ENCODE measurements at places on chromosomes 16 and 17. TPM values are rescaled to one million over a fixed set of nuclear protein-coding genes. Genes with fewer than 3 reads are reported as not detected.

DNA sequence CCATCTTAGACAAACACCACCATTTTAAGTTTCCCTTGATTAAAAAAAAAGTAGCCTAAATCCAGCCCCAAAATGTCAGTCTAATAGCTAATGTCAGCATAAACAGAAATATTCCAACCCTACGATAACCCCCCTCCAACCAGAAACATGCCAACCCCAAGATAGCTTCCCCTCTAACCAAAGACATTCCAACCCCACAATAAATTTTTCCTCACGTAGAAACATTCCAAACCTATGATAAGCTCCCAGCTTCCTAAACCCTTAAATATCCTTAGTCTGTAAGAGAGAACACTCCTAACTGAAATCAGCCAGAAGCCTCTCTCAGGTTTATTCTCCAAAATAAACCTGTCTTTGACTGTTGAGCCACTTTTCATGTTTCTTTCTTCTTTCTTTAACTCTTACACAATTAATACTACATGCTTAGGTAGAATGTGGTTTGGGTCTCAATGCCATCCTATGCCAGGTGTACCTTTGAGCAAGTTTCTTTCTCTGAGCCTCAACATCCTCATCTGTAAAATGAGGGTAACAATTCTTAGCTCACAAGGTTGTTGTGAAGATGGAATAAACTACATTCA is 10.5 kb upstream of the KRT38 start:
- DNase-seq = peak; percentile 18
- H3K27ac ChIP-seq = peak overlapping the region; percentile 0
- H3K36me3 ChIP-seq = no peaks in the 10 kb centered on the region
- H3K27me3 ChIP-seq = no peaks in the 10 kb centered on the region

GRCh38 chr16:23595246-23595950 is 718 bp downstream of the NDUFAB1 start:
- H3K27ac ChIP-seq = peak overlapping the region; percentile 67
- no peaks in the 10 kb centered on the region for H3K27me3 ChIP-seq
- H3K36me3 ChIP-seq = peaks cover 33% of the 10 kb centered on the region
- DNase-seq = peak; percentile 67
- H3K4me1 ChIP-seq = peaks cover 8% of the 10 kb centered on the region

DNA sequence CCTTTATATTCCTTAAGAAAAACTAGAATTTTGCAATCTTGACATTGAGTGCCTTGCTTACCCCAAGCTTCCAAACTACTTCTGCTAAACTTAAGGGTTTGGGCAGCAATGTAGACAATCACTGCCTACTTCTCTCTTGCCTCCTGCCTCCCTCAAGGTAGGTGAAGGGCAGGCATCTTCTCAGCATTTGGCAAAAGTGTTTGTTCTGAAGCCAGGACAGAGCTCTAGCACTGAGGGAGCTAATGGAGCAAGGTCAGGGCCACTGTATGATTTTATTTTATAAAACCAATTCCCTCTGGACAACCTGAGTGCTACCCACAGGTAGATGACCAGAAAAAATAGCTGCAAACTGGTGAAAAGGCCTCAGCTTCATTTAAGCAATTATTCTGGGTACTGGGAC is 111.8 kb downstream of the IRX3 start:
- H3K4me3 ChIP-seq = no peak overlapping the region
- H3K36me3 ChIP-seq = no peaks in the 10 kb centered on the region
- peaks cover 12% of the 10 kb centered on the region for H3K4me1 ChIP-seq
- H3K27ac ChIP-seq = no peak overlapping the region

- H3K4me1 ChIP-seq = peaks cover 39% of the 10 kb centered on the region
- no peak overlapping the region for H3K4me3 ChIP-seq
- no peaks in the 10 kb centered on the region for H3K27me3 ChIP-seq
These were observed 24.1 kb downstream of the SERPINF1 start for GRCh38 chr17:1785930-1786329.

GRCh38 chr16:5549802-5550201 is 452.2 kb upstream of the EEF2KMT start:
- H3K27me3 ChIP-seq = no peaks in the 10 kb centered on the region
- no peaks in the 10 kb centered on the region for H3K4me1 ChIP-seq
- no peak overlapping the region for H3K27ac ChIP-seq
- no peak overlapping the region for H3K4me3 ChIP-seq

DNA sequence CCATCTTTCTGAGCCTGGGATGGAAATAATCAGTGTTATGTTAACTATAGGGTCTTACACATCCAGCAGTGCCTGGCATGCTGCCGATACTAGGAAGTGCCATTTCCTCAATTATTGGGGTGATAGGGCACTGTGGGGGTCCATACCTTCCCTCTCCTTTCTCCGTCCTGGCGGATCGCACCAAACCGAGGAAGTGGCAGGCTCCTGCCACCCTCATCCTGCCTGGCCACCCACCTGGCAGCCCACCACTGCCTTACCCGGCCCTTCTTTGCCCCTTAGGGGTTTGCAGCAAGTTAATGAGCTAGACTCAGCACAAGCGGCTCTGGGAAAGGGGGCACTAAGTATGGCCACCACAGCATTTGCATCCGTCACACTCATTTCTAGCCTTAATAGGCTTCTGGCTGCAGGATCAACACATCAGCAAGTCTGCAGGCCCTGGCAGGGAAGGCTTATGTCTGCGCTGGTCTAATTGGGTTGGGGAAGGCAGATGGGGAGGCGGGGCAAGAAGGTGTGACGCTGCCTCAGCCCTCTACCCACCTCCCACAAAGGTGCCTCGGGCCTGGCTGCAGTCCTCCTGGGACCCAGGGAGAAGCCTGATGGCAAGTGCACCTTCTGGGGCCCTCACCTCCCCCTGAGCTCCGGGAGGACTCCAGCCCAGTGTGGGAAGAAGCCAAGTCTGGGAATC is 28.6 kb downstream of the DCAKD start:
- H3K27ac ChIP-seq = no peak overlapping the region
- peaks cover 5% of the 10 kb centered on the region for H3K36me3 ChIP-seq
- peaks cover 16% of the 10 kb centered on the region for H3K4me1 ChIP-seq
- DNase-seq = peak; percentile 66
- H3K27me3 ChIP-seq = peaks cover 4% of the 10 kb centered on the region
- H3K4me3 ChIP-seq = no peak overlapping the region

GRCh38 chr16:89507834-89508590 is at the start of gene SPG7:
Gene SPG7, plus strand, starts transcription at chr16:89508403. Its CDS starts 15 bp downstream, at chr16:89508418.
- peak within 1 kb of the TSS; percentile 75 for H3K27ac ChIP-seq
- H3K4me1 ChIP-seq = peaks cover 32% of the 10 kb centered on the region
- H3K36me3 ChIP-seq = peaks cover 22% of the 10 kb centered on the region
- peak within 1 kb of the TSS; percentile 77 for H3K4me3 ChIP-seq
- H3K27me3 ChIP-seq = no peaks in the 10 kb centered on the region

DNA sequence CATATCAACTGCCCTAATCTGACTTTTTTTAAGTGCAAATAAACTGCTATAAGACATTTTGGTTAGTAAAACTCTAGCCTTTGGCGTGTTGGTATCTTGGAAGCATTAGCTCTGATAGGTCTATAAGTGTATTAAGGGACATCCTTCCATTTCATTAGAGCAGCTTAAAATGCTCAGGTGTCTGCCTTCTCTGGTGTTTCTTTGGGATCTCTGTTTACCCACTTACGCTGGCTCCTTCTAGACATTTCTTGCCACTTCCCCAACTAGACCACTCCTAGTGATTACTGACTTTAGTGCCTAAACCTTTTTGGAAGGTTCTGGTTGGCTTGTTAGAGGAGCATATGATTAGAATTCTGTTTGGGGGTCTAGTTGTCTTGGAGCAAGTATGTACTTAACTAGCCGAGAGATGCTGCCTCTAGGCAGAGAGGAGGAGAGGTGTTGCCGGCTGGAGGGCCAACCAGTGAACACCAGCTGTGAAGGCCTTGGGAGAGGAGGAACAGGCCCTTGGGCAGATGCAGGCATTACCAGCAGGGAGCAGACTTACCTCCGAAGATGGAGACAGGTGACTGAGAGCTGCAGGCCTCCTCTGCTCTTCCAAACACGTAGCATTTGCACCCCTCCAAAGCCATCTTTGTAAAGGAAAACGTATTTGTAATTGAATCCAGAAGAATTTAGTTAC is 15.2 kb upstream of the CLEC18C start:
- no peak overlapping the region for H3K27ac ChIP-seq
- peak; percentile 52 for DNase-seq
- H3K27me3 ChIP-seq = no peaks in the 10 kb centered on the region
- peaks cover 45% of the 10 kb centered on the region for H3K36me3 ChIP-seq
- H3K4me3 ChIP-seq = no peak overlapping the region

DNA sequence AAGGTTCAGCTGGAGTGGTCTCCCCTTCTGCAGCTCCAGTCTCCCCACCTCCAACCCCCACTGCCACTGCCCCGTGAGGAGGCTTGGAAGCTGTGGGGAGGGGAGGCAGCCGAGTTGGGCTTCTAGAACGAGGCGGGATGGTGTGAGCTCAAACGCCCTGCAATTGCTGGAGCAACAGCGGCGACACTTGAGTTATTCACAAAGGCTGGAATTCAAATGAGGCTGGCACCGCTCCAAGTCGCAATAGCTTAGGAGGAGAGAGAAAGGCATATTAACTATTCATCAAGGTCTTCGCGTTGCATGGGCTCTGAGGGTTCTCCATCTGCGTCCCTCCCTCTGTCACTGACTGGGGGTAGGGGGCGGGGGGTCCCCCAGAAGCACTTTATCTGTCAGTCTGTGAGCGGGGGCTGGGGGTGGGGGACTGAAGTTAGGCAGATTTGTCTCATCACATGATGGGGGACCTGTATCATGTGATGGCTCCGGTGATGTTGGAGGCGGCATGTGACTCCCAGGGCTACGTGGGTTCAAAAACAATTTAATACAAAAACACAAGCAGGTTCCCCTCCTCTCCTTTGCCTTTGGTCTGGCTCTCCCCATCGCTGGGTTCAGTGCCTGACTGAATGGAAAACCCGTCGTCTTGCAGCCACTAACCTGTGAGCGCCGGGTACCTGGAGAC is 70.5 kb downstream of the RBBP6 start:
- H3K27ac ChIP-seq = no peak overlapping the region
- H3K36me3 ChIP-seq = no peaks in the 10 kb centered on the region
- H3K4me3 ChIP-seq = peak overlapping the region; percentile 63
- H3K27me3 ChIP-seq = peaks cover 12% of the 10 kb centered on the region

DNA sequence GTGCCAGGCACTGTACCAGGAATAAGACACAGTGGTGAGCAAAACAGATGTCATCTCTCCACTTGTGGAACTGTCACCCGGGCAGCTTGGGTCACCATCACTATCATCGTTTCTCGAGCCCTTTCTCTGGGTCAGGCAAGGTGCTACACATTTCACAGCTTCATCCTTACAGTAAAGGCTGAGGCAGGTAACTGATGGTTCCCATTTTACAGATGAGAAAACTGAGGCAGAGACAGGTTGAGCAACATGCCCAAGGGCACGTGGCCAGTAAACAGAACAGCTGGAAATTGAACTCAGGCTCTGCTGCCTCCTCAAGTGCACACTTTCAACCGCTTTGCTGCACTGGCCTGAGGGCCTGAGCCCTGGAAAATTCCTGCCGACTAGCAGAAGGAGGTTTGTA is 294.6 kb downstream of the XYLT1 start:
- H3K4me1 ChIP-seq = peaks cover 12% of the 10 kb centered on the region
- H3K4me3 ChIP-seq = no peak overlapping the region
- no peak overlapping the region for H3K27ac ChIP-seq
- no peak for DNase-seq
- no peaks in the 10 kb centered on the region for H3K27me3 ChIP-seq

GRCh38 chr16:85986931-85987749 is 88.2 kb downstream of the IRF8 start:
- peaks cover 28% of the 10 kb centered on the region for H3K27me3 ChIP-seq
- peak overlapping the region; percentile 53 for H3K4me3 ChIP-seq
- no peak overlapping the region for H3K27ac ChIP-seq
- DNase-seq = peak; percentile 50
- H3K4me1 ChIP-seq = no peaks in the 10 kb centered on the region

DNA sequence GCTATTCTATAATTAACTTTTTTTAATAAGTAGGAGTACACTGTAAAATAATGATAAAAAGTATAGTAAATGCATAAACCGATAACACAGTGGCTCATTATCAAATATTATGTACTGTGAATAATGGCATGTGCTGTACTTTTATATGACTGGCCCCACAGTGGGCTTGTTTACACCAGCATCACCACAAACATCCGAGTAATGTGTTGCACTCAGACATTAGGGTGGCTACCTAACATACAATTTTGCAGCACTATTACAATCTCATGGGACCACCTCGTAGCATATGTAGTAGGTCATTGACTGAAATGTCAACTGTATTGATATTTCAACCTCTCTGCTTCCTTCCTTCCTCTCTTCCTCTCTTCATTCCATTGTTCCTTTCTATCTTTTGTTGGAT is 51.7 kb downstream of the TBX4 start:
- no peak overlapping the region for H3K4me3 ChIP-seq
- no peak for DNase-seq
- peaks cover 24% of the 10 kb centered on the region for H3K27me3 ChIP-seq
- no peaks in the 10 kb centered on the region for H3K36me3 ChIP-seq

- H3K36me3 ChIP-seq = peaks cover 34% of the 10 kb centered on the region
- H3K27me3 ChIP-seq = no peaks in the 10 kb centered on the region
- peak; percentile 98 for DNase-seq
- peak within 1 kb of the TSS; percentile 92 for H3K27ac ChIP-seq
These were observed at the start of gene LUC7L for GRCh38 chr16:228852-229730. Gene LUC7L, minus strand, starts transcription at chr16:229449. Its CDS starts 110 bp downstream, at chr16:229339.

DNA sequence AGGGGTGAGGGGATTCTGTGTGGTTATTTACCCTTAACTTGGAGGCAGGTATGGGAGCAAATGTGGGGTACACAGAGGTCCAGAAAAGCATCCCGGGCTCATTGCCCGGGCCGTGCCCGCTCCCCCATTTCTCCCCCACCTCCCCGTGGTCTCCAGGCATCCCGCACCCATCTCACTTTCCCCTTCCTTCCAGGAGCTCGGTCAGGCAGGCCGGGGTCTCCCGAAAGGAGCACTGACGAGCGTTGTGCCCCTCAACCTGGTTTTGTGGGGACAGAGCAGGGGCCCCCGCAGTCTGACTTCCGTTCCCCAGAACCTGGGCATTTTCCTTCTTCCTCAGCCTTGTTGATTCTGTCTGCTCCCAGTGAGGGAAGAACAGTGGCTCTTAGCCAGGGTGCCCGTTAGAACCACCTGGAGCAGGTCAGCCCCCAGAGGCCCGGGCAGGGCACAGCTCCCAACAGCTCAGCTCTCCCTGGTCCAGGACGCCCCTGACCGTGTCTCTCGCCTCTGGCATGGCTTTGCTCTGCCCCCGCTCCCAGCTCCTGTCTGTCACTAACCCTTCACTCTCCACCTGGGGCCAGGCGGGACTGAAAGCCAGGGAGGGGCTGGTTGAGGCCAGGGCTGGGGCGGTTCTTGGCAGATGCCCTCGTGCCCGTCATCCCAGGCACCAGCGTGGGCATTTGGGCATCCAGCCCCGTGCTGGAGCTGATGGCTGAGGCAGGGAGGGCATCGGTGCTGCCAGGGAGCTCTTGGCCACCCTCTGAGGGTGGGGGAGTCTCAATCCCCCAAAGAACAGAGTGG is 12.5 kb upstream of the NUDT16L1 start:
- H3K4me1 ChIP-seq = peaks cover 4% of the 10 kb centered on the region
- H3K4me3 ChIP-seq = peak overlapping the region; percentile 72
- DNase-seq = peak; percentile 86
- peaks cover 41% of the 10 kb centered on the region for H3K36me3 ChIP-seq

- no peaks in the 10 kb centered on the region for H3K27me3 ChIP-seq
- no peak for DNase-seq
- H3K4me3 ChIP-seq = no peak overlapping the region
- no peak overlapping the region for H3K27ac ChIP-seq
- no peaks in the 10 kb centered on the region for H3K36me3 ChIP-seq
- peaks cover under 1% of the 10 kb centered on the region for H3K4me1 ChIP-seq
These were observed 155.3 kb downstream of the RGS9 start for GRCh38 chr17:65292430-65292829.

The NPIPB8 gene
- not detected for total RNA-seq

The KRTAP1-3 gene
- not detected for total RNA-seq

The FBF1 gene
- 17.1 TPM for total RNA-seq

The OR1F1 gene
- total RNA-seq = not detected

The RPL27 gene
- total RNA-seq = 878 TPM

The LLGL2 gene
- total RNA-seq = 0.59 TPM

The TSPOAP1 gene
- 3.8 TPM for total RNA-seq

The PPM1E gene
- under 0.01 TPM for total RNA-seq

The DOC2A gene
- total RNA-seq = not detected

The DNAAF8 gene
- 2.7 TPM for total RNA-seq

The TMEM107 gene
- total RNA-seq = 8.8 TPM

Measured in osteoblast (primary cell).